NCI-H1436 (cell line): ENCODE measurements at places on chromosomes 1 and 21.

DNA sequence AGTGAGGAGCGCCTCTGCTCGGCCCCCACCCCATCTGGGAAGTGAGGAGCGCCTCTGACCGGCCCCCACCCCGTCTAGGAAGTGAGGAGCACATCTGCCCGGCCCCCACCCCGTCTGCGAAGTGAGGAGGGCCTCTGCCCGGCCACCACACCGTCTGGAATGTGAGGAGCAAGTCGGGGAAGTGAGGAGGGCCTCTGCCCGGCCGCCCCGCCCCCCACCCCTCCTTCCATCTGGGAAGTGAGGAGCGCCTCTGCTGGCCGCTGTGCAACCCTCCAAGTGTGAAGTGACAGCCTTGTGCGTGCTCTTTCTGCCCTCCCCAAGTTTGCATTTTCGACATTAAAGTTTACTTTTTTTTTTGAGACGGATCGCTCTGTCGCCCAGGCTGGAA is 5.1 kb upstream of the ZZZ3 start:
- DNase-seq: no peak

DNA sequence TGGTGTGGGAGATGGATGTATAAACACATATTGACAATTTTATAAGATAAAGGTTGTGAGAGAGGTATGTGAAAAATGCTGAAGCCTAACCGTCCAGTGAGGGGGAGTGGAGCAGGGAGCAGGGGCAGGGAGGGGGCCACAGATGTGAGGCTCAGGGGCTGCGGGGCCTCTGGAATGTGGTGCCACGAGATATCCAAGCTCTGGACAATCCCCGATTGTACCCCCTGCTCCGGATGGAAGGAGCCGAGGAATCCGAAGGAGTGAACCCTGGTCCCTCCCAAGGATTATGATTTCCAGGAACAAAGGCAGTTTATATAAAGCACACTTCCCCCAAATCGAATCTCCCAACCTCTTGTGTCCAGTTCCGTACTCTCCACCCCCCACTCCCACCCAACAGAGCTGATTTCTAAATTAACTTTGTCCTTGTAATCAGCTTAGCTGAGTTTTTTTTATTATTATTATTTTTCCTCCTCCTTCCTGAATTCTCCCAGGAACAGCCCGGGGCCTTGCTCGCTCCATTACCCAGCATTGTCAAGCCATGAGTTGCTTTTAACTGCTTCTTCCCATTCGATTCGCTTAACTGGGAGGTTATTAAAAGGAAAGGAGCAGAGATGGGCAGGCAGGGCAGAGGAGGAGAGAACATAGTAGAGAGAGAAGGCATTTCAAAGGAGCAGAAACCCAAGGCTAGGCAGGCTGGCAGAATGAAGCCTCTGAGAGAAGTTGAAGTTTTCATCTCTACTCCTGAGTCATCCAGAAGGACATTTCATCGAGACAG is 9.4 kb downstream of the KIRREL1 start:
- DNase-seq: no peak

DNA sequence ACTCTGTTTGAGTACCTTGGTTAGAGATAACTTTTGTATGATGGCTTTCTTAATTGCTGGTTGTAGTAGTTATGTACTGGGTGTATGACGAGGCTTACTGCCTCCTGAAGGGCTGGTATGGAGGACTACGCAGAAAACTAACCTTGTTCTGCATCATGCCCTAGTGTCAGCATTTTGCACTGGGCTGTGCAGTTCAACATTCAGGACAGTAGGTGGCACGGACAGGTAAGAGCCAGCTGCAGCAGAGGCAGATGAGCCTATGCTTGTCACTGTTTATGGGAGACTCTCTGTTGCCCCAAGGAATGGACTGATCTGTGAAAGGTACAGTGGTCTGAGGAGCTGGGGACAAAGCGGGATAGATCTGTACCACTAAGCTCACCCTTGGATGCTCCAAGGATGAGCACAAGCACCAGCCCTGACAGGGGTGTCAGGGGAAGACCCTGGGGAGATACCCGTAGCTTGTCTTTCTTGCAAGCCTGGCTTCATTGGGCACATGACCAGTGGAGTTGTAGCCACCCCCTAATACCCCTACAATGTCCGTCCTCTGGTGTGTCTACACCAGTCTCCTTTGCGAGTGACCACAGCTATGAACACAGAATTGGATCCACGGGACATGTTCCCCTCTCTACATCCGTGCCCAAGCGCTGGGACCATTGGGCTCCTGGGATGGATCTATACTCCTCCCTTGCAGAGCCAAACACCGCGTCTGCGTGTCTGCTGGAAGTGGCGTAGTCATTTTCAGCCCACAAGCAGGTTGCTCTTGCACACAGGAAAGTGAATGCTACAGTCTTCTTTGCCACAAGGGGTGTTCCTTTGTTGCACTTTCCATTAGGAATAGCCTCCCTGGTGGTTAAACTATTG is 51.1 kb upstream of the CFHR3 start:
- peak; percentile 71 for DNase-seq

DNA sequence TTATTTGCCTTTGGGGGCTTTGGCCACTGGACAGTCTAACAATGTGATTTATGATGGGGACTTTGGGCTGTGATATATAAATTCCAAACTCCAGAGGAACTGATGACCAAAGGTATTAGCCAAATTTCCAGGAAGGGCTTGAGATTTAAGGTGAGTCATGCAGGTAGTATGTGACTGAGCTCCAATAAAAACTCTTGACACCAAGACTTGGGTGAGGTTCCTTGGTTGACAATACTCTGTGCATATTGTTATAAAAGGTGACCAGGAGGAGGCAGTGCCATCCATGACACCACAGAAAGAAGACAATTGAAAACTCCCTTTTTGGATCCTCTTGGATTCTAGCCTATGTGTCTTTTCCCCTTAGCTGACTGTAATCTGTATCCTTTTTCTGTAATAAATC is 392.7 kb upstream of the LRRC7 start:
- DNase-seq: no peak

DNA sequence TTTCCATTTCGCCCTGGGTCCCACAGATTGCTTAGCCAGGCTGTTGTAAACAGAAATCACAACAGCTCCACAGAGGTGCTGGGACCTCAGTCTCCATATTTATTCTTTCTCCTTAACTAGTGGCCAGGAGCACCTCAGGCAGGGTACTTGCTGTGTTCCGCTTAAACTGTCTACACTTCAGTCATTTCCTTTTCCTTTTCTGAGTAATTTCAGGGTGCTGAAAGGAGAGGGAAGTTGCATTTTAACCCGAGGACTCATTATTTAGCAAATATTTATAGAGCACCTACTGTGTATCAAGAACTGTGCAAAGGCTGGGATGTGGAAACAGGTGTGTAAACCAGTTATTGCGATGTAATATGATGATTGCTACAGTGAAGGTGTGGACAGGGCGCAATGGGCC is 41.9 kb downstream of the ACP6 start:
- DNase-seq: no peak

DNA sequence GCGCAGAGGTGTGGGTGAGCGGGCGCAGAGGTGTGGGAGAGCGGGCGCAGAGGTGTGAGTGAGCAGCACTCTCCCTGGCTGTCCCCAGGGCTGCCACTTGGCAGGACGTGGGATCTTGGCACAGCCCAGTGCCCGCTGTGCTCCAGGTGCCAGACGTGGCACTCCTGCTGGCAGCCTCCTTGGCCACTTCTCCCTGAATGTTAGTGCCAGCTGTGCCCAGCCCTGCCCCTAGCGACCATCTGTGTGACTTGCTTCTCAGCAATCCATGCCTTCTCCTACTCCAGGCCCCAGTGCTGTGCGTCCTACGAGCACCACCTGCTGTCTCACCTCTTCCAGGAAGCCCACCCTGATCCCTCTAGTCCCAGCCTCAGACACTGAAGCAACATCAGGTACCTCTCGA is 30.5 kb downstream of the KRTAP10-1 start:
- DNase-seq: no peak

GRCh38 chr1:3521426-3521825 is 67.0 kb downstream of the ARHGEF16 start:
- DNase-seq: no peak

GRCh38 chr1:206985162-206985749 is 15.0 kb upstream of the FCAMR start:
- no peak for DNase-seq

- no peak for DNase-seq
These were observed 11.1 kb upstream of the CHI3L1 start for GRCh38 chr1:203197625-203198024.

DNA sequence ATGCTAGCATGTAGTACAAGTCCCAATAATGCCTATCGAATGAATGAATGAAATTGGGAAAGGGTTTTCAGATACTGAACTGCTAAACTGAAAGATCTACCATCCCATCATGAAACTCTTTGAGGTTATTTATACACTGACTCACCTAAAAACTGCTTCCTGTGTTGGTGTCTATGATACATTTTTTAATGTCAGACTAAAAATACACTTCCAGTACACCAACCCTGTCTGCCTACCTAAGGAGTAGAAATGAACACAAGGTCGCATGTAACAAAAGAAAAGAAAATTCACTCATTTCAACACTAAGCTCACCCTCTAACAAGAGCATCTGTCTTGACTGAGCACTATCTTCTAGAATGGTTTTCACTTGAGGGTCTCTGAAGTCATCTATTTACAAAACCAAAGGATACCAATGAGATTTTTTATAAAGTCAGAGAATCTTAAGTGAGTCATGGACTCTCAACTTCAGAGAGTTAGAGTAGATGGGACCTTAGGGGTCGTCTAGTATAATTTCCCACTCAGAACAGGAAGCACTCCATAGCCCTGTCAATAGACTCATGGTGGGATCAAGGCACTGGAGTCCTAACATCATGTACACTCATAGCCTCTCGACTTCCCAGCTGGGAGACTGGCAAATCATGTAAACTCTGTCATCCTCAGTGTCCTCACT is 53.4 kb downstream of the WLS start:
- DNase-seq: no peak
